ENCODE measurements at places on chromosomes 1 and 21.
A peak's percentile ranks its signal among the peaks of the same experiment; 100 is the strongest.

DNA sequence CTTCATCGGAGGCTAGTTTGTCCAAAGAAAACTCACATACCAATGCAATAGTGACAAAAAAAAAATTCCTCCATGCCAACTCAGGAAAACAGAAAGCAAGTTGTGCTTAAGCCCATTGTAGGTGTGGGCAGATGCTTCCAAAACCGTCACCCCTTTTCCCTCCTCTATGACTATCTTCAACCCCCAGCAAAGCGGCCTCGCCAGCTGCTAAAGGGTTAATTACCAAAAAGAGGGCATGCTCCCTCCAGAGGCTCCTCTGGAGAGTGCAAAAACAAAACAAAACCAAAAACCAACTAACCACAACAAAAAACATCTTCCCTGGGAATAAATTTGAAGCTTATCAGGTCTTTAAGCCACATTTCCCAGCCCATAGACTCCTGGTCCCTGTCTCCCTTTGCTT, 1.2 kb downstream of the LMOD1 start:
- DNase-seq, result no peak

DNA sequence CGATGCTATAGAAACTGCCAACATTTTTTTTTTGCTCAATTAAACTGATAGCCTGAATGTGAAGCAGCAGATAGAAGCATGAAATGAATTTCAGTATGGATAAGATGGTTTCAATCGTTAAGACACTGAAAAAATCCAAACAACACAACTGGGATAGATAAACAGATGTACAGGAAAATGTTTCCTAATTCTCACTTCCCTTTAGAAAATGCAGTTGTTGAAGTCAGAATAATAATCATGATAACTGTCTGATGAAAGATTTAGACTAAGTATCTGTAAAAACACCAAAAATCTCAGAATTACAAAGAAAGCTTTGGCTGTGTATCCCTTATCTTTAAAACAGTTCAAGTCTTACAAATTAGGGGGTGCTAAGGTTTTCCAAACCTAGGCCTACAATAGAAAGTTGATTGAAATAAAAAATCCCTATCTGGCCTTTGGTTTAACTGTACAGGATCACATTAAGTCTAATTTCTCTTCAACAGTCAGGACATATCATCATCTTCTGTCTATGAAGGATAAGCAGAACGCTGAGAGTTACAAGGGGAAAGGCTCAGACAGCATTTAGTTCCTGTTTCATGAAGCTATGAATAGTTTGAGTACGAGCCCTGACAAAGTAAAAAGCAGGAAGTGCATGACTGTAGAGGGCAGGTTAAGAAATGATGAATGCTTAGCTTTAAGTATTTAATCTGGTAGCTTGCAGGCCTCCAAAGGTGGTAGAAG, 203.2 kb downstream of the APP start:
- no peak for DNase-seq

DNA sequence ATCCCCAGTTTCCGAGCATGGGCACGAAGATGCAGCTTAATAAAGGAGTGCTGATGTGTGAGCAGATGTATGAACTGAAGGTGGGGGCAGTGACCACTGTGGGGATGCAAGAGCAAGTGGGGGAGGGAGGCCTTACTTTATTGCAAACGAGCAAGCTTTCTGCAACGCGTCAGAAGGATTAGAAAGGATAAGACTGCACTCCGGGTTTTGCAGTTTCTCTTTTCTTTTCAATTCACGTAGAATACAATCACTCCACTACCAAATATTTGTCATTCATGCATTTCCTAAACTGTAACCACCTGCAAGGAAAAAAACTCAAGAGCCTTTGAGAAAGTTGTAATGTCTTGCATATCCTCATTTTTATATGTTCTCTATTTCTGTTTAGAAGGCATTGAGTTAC, 4.3 kb upstream of the OR2C3 start:
- no peak for DNase-seq

GRCh38 chr1:113859478-113860175, 11.9 kb downstream of the PTPN22 start:
- DNase-seq, result peak; percentile 15

DNA sequence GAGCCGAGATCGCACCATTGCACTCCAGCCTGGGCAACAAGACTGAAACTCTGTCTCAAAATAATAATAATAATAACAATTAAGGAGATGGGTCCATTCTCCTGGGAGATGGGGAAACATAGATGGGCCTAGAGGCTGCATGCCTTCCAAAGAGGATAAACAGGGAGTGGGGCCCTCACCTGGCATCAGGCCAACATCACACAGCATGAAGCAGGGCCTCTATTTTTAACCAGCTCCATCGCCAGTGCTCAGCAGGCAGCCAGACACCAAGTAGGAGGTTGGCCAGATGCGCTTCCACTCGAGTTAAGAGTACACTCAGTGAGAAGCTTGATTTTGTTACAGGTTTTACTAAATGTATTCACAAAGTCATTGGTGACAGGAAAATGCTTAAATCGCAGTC, 352.0 kb downstream of the RRAGC start:
- DNase-seq, result no peak

GRCh38 chr1:22552021-22552420, 11.3 kb upstream of the EPHA8 start:
- no peak for DNase-seq
